ENCODE measurements at places on chromosomes 13 and 19. TPM values are rescaled to one million over a fixed set of nuclear protein-coding genes. Genes with fewer than 3 reads are reported as not detected.

The ZIM2 gene
- 0.32 TPM for total RNA-seq

The NTF4 gene
- total RNA-seq: not detected

The PLIN5 gene
- total RNA-seq: 2.0 TPM

The FSD1 gene
- 0.84 TPM for total RNA-seq

The PSG3 gene
- total RNA-seq: not detected

The ZNF823 gene
- 8.7 TPM for total RNA-seq

The ANGPTL8 gene
- not detected for total RNA-seq

The TPGS1 gene
- 20.2 TPM for total RNA-seq

The VN1R2 gene
- total RNA-seq: not detected

The KCNK6 gene
- total RNA-seq: 13.1 TPM

The IL11 gene
- 0.27 TPM for total RNA-seq

The PLK5 gene
- total RNA-seq: not detected

The CD22 gene
- 3.1 TPM for total RNA-seq

The ZNF93 gene
- 3.9 TPM for total RNA-seq

The HAUS8 gene
- total RNA-seq: 5.8 TPM

The SIGLECL1 gene
- not detected for total RNA-seq

The SOX1 gene
- total RNA-seq: not detected

The C1QTNF9 gene
- total RNA-seq: 0.42 TPM

The DCT gene
- 0.54 TPM for total RNA-seq

The PRODH2 gene
- total RNA-seq: not detected

The CLEC17A gene
- 0.18 TPM for total RNA-seq

The VPS36 gene
- 54.3 TPM for total RNA-seq

The SDHAF1 gene
- total RNA-seq: 11.6 TPM

The EFNA2 gene
- total RNA-seq: not detected

The ZNF468 gene
- 10.5 TPM for total RNA-seq

The CEACAM4 gene
- total RNA-seq: 0.84 TPM

The ANKLE1 gene
- total RNA-seq: 0.71 TPM

The TUBB4A gene
- 0.68 TPM for total RNA-seq

The LAIR2 gene
- total RNA-seq: 0.52 TPM

The LRRC8E gene
- total RNA-seq: not detected

The RGL3 gene
- 51.6 TPM for total RNA-seq

The C5AR2 gene
- total RNA-seq: 8.0 TPM

Data from aorta (tissue), 5 donors.